NCI-H2081 (cell line): ENCODE measurements at places on chromosomes 4 and X.

DNA sequence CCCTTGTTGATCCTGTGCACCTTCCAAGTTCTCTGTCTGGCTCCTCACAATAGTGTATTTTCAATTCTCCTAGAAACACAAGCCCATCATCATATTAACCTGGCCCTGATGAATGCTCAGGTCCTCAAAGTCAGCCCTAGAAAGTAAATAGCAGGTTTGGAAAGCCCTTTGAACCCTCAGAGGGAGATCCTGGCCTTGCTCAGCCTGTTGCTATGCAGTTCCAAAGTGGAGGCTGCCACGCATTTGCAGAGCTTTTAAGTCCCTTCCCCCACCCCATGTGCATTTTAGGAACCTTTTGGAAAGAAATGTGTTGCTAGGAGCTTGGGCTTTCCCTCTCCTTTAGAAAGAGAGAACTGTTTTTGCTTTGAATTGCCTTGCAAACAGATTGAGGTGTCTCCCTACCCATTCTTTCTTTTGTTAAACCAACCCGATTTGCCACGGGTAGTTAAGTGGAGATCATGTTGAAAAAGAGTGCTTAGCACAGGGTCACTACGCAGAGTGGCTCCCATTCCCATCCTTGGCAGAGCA is 12.2 kb downstream of the MAMLD1 start:
- DNase-seq: no peak

- peak; percentile 84 for DNase-seq
These were observed 1.8 kb downstream of the FGF5 start for GRCh38 chr4:80268081-80268823.

DNA sequence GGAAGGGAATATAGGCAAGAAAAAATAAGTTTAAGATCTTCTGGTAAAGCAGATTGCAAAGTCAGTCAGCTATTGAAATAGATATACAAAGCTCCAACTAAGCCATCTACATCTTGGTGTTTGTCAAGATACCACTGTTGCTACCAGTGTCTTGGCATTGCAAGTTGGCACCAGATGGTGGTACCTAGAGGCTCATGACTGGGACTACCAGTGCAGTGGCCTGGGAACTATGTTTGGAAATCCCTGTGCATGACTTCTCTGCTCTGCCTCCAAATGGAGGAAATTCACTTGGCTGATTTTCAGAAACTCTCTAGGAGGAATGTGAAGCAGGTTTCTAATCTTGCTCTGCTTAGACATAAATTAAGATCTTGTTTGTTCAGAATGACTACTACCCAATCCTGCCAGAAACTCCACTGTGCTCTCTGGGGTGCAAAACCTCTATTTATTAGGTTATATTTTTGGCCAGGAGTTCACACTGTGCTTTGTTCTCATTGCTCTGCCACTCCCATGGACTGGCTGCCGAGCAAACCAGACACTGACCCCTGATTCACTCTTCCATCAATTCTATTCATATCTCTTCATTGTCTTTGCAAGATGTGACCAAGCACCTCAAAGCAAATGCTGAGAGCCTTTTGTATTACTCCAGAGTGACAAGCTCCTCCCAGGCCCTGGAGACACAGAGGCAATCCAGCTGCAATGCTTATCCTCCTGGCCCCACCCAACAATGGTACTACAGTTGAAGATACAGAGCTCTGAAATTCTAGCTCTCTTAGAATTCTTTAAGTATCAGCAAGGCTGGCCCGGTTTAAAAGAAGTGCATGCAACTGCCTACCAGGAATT is 272.3 kb upstream of the FGF16 start:
- no peak for DNase-seq

DNA sequence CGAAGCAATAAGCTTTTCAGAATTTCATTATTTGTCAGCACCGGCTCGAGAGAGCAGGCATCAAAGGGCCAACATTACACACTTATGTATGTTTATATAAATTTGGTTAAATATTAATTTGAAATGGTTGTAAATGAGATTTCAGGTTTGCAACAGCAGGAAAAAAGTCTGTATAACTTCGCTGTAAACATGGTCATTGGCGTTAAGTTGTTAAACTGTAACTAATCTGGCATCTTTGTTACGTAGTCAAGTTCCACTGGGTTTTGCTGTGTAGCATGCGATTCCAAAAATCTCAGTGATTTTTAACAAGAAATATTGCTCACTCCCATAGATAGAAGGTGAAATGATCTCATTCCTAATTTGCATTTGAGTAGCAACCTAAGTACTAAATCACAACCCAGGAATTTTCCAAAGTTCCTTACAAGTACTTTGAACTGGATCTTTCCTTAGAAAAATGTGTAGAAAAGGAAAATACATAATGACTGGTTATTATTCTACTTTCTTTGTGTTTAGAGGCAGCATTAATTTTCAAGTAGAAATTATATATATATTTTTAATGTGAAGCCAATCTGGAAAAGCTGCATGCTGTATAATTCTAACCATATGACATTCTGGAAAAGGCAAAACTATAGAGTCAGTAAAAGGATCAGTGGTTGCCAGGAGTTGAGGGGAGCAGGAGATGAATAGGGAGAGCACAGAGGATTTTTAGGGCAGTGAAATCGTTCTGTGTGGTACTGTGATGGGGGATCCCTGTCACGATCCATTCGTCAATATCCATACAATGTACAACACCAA is 222.1 kb downstream of the CBR4 start:
- no peak for DNase-seq

DNA sequence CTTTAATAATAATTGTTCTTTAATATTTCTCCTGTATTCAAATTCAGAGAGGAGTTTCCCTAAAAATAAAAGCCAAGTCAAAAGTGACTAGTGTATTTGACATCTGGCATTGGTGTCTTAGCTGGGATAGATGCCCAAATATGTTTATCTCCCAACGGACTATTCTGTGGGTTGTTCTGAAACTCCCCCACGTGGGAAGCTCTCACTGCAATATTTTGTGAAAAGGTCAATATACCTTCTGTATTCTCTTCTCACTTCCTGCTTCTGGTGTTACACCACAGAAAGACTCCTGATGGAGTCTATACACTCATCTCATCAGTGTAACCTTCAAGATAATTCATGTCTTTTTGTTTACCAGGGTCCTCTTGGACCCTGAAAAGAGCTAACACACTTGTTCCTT is 2052.8 kb upstream of the TENM3 start:
- DNase-seq: no peak

- peak; percentile 47 for DNase-seq
These were observed at the start of gene EDA for GRCh38 chrX:69615779-69616456. TSS of gene EDA (plus strand) at chrX:69616113.

- DNase-seq: no peak
These were observed 34.1 kb downstream of the DLG3 start for GRCh38 chrX:70478526-70479245.

DNA sequence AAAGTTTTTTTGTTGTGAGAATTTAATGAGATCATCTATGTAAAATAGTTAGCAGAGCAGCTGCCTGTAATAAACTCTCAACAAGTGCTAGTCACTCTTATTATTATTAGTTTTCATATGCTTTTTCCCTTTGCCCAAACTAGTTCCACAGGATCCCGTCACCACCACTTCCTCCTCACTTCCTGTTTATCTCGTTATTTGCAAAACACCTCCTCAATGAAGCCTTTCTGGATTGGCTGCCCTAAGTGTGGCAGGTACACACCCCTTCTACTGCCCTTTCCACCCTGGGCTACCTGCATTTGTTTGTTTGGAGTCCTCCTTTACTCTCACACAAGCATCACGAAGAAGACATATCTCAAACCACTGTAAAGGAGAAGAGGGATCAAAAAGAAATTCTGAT is 54.4 kb upstream of the KLF3 start:
- DNase-seq: no peak

GRCh38 chr4:91087743-91088142 is 960.5 kb downstream of the CCSER1 start:
- no peak for DNase-seq

GRCh38 chr4:11079171-11079570 is 349.5 kb downstream of the HS3ST1 start:
- DNase-seq: no peak

DNA sequence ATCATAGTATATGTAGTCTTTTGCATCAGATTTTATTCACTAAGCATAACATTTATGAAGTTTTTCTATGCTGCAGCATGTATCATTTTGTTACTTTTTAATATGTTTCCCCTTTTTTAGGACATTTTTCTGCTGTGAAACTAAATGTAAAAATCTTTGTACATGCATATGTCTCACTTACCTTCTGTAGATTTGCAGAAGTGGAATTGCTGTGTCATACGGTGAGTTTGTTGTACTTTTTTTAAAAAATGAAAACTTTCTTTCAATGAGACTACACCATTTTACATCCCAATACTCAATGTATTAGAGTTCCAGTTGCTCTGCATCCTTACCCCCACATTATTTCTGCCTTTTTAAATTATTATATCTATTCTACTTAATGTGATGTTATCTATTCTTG is 868.9 kb downstream of the PDHA2 start:
- DNase-seq: no peak

DNA sequence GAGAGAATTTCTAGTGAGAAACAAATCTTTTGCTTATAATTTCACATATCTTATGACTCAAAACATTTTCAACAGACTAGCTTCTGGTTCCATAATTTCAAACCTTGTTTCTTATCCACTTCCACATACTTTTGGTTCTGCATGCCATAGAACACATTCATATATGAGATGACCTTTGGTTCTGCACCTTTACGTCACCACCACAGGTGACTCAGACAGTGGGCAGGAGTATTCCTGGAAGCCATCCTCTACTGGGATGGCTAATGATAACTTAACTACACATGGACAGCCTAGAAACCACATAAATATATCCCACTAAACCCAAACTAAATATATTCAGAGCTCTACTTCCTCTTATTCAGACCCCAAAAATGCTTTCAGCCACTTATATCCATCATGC is 133.3 kb downstream of the DCK start:
- DNase-seq: no peak

DNA sequence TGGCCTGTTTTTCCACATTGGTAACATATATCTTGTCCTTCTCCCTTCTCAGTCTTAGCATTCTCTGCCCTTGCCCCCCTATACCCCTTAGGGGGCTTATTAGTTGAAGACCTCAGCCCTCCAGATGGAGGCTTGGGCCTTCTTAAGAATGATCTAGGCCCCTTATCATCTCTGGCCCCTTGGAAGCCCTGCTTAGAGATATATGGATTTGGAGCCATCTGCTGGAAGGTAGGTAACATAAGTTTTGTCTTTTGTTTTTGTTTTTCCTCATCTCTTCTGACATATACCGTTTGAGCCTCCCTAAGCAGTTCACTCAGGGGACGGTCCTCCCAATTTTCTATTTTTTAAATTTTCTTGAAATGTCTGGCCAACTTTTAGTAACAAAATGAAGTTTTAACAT is 48.3 kb upstream of the NAP1L2 start:
- no peak for DNase-seq

DNA sequence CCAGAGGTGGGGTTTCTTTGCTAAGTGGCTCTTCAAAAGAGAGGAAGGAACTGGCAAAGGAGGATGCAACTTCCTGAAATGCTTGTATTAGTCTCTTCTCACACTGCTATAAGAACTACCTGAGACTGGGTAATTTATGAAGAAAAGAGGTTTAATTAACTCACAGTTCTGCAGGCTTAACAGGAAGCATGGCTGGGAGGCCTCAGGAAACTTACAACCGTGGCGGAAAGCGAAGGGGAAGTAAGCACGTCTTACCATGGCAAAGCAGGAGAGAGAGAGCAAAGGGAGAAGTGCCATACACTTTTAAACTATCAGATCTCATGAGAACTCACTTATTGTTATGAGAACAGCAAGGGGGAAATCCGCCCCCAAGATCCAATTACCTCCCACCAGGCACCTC is 505.7 kb downstream of the ZNF674 start:
- no peak for DNase-seq

DNA sequence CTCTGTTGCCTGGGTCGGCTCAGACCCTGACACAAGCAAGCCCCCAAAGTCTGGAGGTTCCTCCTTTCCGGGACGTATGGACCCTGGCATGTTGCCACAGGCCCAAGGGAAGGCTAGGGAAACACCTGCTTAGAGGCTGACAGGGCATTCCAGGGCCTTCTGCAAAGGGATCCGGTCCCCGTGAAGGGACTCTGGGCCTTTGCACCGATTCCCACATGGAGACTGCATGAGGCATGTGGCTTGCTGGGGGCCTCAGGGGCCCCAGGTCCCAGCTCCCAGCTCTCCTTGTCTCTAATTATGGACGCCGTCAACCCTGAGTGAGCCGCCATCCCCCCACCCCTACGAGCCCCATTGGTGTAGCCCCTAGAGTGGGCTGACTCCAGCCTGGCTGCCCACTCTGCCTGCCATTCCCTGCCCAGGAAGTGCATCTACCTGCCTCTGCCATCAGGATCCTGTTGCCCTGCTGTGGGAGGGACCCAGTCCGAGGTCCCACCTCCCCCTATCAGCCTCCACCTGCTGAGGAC is 4.2 kb upstream of the RGS12 start:
- no peak for DNase-seq

DNA sequence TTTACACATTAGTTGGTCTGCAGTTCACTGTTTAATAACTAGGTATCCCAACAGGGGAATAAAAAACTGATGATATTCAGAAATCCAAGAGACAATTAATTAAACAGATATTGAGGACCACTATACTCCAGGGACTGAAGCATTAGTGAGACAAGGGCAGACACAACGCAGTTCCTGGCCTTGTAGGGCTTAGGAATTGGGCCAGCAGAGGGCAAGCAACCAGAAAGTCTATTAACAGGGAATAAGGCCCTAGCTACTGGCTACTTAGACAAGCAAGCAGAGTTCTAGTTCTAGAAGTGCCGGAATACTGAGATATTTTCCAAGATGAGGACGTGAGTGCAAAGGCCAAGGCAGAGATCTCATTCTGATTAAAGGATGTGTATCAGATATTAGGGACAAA is 58.6 kb upstream of the ADGRA3 start:
- DNase-seq: no peak

DNA sequence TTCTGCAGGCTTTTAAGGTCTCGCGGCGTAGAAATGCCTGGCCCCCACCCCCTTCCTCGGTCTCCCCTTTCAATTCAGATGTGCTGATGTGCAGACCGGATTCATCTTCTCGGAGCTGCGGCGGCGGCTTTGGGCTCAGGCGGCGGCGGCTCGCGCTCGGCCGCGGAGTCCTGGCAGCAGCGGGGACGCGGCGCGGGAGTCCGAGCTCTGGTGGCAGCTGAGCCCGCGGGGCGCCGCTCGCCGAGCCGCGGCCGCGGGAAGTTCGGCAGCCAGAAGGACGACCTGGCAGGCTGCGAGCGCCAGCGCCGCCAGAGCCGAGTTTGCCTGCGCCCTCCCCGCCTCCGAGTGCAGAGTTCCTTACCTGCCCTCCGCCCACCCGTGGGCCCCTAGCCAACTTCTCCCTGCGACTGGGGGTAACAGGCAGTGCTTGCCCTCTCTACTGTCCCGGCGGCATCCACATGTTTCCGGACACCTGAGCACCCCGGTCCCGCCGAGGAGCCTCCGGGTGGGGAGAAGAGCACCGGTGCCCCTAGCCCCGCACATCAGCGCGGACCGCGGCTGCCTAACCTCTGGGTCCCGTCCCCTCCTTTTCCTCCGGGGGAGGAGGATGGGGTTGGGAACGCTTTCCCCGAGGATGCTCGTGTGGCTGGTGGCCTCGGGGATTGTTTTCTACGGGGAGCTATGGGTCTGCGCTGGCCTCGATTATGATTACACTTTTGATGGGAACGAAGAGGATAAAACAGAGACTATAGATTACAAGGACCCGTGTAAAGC is 448 bp downstream of the TLL1 start:
- peak; percentile 59 for DNase-seq
